ENCODE measurements at places on chromosomes 5 and 9.

DNA sequence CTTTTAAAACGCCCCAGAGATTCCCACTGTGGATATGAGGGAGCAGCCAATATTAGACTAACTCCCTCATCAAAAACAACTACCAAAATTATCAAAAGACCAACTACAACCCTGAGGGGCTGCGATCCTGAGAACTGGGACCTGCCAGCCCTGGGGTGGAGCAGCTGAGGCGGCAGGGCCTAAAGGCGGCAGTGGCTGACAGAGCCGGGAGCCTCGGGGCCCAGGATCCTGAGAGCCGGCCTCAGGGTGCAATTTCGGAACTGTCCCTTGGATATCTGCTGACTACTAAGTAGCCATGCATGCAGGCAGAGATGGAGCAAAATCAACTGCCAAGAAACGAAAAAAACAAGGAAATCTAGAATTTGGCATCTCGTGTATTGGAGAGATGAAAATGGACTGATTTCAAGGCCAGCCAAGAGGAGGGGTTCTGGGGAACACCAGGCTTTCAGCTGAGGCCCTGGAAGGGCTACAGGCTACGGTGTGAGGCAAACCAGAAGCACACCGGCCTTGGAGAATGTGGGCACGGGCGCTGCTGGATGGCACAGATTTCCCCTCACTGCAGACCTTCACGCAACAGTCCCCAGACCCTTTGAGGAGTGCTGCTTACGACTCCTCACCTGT is 63.6 kb upstream of the UBAC1 start:
- no peak for DNase-seq

GRCh38 chr5:161378701-161379100 is 167.8 kb downstream of the GABRB2 start:
- DNase-seq, result no peak

GRCh38 chr9:25677301-25678146 is 720 bp downstream of the TUSC1 start:
- peak; percentile 77 for DNase-seq

- DNase-seq, result no peak
Observed at GRCh38 chr9:88829276-88829675, 162.0 kb upstream of the S1PR3 start.

- DNase-seq, result peak; percentile 9
Observed at GRCh38 chr5:56532466-56532865, 282.9 kb upstream of the MAP3K1 start.

- no peak for DNase-seq
Observed at GRCh38 chr5:109351988-109352864, 57.5 kb downstream of the PJA2 start.

- DNase-seq, result no peak
Observed at GRCh38 chr5:94469894-94470329, 148.5 kb downstream of the KIAA0825 start.

DNA sequence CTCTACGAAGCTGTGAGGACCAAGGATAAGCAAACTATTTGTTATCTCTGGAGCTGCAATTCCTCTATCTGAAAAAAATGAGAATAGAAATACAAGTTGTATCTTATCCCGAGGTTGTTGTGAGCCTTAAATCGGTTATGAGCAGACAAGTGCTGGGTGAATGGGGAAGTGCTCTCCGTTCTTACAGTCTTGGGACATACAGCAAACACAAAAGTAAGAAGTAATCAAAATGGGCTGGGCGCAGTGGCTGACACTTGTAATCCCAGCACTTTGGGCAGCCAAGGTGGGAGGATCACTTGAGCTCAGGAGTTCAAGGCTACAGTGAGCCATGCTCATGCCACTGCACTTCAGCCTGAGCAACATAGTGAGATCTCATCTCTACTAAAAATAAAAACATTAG is 31.7 kb downstream of the ITK start:
- DNase-seq, result no peak

- peak; percentile 36 for DNase-seq
Observed at GRCh38 chr9:2093920-2094597, 78.9 kb downstream of the SMARCA2 start.

DNA sequence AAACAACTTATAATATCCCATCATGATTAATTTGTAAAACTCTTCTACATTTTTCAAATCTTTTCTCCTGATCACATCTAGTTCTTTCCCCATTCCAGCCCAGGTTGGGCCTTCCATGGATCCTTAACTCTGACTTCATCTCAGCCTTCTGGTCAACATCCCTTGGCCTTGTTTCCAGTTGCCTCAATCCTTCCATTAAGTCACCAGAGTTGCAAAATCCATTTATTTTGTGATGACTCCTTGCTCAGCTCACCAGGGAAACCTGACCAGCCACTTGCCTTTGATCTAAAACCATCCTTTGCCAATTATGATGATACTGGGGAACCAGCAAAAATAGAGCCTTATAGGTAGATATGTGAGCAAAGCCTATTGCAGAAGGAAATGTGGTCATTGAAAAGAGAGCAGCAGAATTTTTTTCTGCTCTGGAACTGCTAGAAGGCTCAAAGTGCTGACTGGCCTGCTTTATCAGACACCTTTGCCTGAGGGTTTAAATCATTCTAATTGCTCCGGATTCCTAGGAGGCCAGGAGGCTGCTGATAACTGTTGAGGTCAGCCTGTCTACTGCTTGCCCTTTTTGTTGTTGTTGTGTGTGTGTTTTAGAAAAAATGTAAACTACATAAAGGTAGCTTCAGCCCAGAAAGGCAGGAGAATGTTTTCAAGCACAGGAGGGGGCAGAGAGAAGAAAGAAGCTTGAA is 512.2 kb upstream of the GRIA1 start:
- DNase-seq, result no peak

DNA sequence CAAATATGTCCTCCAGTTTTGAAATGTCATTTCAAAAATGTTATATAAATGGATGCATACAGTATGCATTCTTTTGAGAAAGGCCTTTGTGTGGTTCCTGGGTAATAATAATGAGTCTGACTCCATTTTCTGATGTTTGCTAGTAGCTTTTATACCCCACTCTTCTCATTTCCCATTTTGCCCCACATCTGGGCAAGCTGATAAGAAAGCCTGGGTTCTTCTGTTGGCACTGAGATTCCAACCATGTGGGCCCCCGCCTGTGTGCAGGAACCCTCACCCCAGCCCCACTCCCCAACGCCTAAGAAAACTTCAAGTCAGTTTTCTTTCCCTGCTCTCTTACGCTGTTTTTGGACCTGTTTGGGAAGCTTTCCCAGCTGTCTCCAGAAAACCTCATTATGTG is 89.4 kb downstream of the SNX18 start:
- no peak for DNase-seq

GRCh38 chr5:38423276-38424147 is 132.9 kb downstream of the LIFR start:
- DNase-seq, result no peak

GRCh38 chr5:131282235-131282634 is 18.4 kb downstream of the CDC42SE2 start:
- no peak for DNase-seq

DNA sequence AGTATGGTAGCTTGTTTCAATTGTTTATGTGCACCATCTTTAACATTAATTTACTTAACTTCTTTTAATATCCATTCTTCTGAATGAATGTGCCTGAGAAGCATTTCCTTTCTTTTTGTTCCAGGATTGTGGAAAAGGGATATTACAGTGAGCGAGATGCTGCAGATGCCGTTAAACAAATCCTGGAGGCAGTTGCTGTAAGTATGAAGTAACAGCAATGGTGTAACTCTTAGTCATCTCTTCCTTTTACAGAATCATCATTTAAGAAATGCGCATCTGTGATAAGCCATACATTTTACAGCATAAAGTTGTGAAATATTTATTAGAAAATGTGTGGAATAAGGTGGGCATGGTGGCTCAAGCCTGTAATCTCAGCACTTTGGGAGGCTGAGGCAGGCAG is 117.7 kb downstream of the STARD4 start:
- no peak for DNase-seq

GRCh38 chr9:89212171-89212570 is 33.6 kb upstream of the SHC3 start:
- DNase-seq, result no peak

- no peak for DNase-seq
Observed at GRCh38 chr9:2303056-2303455, 287.9 kb downstream of the SMARCA2 start.

GRCh38 chr9:136847826-136848392 is 1.3 kb upstream of the PHPT1 start:
- no peak for DNase-seq

DNA sequence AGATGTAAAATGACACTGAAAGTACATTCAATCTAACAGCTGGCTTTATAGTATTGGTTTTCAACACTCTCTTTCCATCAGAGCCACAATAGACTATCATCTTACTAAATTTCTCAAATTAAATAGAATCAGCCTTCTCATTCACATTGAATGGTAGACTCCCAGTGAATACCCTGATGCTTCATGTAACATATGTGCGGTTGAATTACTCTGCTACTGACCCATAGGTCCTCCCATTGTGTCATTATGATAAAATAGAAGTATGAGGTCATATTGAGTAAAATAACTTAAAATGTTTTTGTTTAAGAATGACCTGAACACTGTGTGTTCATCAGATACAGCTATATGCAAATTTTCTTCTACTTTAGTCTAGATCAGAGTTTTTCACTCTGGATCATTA is 75.9 kb upstream of the ADAMTSL1 start:
- DNase-seq, result no peak

GRCh38 chr5:40654377-40654991 is 25.2 kb upstream of the PTGER4 start:
- no peak for DNase-seq

DNA sequence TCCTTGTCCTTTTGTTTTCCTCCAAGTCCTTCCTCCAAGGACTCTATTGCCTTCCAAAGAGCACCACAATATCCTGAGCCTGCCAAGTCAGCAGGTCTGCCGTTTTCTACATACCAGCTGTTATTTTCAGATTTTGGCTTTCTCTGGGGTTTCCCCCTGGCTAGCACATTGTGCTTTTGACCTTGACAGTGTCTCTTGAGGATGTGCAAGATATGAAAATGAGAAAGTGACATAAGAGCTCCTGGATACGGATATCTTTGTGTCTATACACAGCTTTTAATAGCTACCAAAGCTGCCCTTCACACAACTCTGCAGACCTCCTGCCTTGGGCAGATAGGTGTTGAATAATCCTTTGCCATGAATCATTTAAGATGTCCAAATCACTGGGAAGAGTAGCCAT is 67.0 kb downstream of the HAPLN1 start:
- no peak for DNase-seq

DNA sequence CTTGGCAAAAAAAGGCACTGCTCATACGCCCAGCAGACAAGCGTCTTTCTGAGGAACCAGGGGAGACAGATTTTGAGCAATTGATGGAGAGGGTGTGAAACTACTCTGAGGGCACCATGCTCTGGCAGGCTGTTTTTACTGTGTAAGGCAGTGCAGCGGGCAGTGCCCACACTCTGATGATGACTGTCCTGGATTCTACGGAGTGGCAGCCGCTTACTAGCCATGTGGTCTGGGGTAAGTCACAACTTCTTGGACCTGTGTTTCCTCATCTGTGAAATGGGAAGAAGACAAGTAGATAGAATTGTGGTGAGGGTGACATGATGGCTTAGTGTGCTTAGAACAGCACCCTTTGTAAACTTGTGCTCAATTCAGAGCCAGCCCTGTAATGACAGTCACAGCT is 38.8 kb downstream of the FABP6 start:
- DNase-seq, result no peak

- no peak for DNase-seq
Observed at GRCh38 chr5:6660688-6661087, 27.4 kb downstream of the SRD5A1 start.

GRCh38 chr5:115778417-115778816 is 38.0 kb downstream of the CDO1 start:
- DNase-seq, result no peak

GRCh38 chr5:61969755-61970154 is 336.3 kb upstream of the KIF2A start:
- no peak for DNase-seq

DNA sequence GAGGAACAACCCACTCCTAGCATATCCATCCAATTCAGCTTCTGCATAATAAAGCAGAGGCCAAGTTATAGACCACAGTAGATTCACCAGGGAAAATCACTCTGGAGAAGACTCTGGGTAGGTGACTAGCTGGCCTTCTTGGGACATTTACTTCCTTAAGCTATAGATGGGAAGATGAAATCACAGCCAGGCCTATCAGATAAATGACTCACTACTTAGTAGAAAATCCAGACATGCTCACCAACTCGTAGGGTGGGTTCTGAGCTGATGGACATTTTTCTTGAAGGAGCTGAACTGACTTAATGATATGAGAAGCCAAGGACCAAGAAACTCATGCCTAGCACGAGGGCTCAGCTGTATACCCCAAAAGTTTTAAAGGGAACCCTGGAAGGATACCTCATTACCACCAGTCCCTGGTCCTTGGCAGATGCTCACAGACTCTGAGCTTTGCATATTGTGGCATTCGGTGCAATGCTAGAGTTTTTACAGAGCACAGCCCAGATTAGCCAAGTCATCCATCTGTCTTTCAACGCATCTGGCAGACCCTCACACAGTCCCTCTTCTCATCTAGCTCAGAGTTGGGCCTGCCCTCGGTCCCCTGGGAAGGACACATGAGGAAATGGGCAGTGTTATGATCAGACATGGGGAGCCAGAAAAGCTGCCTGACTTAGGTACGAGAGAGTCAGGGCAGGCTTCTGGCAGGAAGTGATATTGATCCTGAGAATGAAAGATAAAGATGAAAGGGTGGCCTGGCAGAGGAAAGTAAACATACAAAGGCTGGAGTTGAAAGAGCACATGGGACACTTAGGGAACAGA is 15.0 kb downstream of the ACSL6 start:
- DNase-seq, result no peak

- no peak for DNase-seq
Observed at GRCh38 chr5:152113401-152113800, 188.8 kb upstream of the GLRA1 start.

DNA sequence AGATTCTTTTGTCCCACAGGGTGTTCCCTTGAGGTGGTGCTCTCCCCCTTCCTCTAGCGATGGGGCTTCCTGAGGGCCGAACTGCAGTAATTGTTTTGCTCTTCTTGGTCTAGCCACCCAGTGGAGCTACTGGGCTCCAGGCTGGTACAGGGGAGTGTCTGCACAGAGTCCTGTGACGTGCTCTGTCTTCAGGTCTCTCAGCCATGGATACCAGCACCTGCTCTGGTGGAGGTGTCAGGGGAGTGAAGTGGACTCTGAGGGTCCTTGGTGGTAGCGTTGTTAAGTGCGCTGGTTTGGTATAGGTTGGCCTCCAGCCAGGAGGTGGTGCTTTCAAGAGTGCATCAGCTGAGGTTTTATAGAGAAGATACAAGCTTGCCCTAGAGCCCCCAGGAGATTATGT is 20.4 kb upstream of the CEP72 start:
- no peak for DNase-seq

DNA sequence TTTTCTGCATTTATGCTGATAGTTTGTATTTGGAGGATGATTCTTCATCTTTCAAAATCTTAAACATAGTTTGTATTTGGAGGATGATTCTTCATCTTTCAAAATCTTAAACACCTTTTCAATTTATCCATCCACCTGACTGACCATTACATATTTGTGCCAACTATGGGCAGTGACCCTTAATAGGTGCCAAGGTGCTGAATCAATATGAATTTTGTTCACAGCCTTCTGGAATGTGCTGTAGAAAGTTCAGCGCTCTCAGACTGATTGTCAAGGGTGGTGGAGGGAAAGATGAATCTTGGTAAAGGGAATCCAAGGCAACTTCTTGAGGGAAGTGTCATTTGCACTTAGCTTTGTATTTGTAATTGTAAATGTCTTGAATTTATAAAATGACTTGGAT is 18.1 kb downstream of the ZNF618 start:
- no peak for DNase-seq

- no peak for DNase-seq
Observed at GRCh38 chr5:5799826-5800225, 377.3 kb downstream of the ICE1 start.

Data from putamen (tissue), 1 donor.